ENCODE measurements at places on chromosomes 13 and 19.

DNA sequence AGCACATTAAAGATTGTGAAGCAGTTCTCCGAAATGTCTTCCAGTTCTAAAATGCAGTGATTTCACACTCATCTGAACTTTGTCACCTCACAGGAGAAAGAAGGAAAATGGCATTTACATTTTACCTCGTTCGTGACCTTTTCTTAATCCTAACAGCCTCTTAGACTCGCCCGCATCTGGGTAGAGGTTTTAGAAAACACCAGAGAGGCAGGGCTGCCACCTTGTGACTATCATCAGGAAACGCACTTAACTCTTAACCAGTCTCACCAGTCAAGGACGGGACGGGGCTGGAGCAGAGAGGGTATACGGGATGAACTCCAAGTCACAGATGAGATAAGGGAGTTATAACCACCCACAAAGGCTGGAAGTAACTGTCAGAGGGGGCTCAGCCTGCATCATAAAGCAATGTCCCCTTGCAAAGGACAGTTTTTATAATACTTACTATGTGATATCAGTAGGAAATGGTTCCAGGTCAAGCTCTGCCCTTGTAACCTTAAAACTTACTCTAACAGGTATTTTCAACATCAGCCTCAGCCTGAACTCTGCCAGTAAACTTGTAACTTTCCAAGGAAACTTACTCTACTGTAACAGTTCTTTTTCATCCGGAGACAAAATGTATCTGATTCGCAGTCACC lies 8.6 kb upstream of the CEACAM6 start:
- peak; percentile 58 for DNase-seq

GRCh38 chr19:13962699-13963602 lies 10.6 kb downstream of the DCAF15 start:
- no peak for DNase-seq

- no peak for DNase-seq
Observed at GRCh38 chr13:81396192-81396591, 1055.3 kb upstream of the SPRY2 start.

DNA sequence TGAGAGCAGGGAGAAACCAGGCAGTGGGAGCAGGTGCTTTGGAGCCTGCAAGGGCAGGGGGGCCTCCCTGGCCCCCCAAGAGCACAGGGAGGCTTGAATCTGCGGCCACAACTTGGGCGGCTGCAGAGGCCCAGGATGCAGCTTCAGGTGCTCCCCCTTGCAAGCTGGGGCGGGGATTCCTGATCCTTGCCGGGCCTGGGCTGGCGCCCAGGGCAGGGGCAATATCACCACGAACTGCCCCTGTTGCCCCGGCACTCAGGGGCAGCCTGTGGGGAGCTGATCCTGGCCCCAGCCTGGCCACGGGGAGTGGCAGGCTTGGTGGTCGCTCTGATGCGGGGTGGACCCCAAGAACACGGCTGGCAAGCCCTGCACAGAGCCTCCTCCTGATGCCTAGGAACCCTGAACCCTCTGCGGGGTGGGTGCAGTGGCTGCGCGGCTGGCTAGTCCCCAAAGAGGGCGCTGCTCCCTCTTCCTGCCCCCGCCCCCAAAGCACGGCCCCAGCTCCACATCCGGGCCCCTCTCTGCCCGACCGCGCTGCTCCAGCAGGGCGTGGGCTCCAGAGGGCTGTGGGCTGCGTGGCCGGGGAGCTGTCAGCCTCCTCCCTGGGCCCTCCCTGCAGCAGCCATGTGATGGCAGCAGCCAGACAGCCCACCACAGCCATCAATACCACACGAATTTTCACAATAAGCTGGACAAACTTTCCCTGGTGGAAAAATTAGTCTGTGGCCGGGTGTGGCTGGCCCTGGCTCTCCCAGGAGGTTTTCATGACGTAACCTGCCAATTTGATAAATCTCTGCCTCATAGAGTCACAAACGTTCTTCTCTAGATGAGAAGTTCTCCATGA lies 21.0 kb downstream of the TNFSF9 start:
- no peak for DNase-seq
